Retina (tissue), 1 donor: ENCODE measurements at places on chromosomes 2 and 18.

- no peak for DNase-seq
Measured at GRCh38 chr2:127097841-127098651, 8.9 kb downstream of the BIN1 start.

DNA sequence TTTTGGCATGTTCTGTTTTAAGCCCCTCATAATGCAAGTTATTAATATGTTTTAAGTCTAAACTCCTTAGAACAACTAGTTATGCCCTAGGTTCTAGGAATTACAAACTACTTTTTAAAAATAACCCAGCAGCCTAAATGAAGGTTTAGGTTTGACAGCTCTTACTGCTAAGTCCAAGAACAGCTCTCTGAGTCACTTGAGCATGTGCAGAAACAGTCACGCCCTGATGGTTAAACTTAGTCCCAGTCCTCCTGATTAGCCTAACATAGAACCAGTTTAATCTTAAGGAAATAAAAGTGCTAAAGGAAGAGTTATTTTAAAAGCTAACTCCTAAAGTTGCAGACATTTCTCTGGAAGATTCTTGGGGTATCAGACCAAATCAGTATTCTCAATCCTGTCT is 72.5 kb downstream of the RMDN2 start:
- no peak for DNase-seq

DNA sequence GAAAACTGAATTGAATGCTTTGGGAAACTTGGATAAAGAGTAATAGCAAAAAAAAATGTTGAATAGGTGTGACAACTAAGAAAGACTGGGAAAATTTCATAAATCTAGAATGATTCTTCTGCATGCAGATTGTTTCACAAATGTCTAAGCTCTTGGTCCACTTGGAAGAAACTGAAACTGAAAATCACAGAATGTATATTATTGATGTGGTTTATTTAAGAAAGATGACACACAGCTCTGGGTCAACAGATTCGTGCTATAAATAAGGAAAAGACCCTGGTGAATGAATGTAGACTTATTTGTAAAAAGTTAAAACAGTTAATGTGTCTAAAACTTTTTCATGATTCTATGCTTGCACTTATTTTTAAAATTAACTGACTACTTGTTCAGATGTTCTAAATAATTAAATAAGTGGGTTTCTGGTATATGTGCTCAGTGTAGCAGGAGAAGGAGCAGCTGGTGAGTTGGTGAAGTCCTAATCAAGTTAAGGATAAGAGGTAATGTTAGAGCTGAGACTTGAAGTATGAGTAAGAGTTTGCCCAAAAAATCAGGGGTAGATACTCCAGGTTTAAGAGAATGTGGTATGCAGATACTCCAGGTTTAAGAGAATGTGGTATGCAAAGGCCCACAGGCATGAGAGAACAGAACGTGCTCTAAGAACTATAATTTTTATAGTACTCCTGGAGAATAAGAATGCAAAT is 24.5 kb downstream of the UGP2 start:
- no peak for DNase-seq

GRCh38 chr2:138626148-138626547 is 124.6 kb downstream of the SPOPL start:
- DNase-seq, result no peak

GRCh38 chr18:45198526-45198925 is 416.8 kb upstream of the SLC14A2 start:
- no peak for DNase-seq
